ENCODE measurements at places on chromosomes 6 and 20.

DNA sequence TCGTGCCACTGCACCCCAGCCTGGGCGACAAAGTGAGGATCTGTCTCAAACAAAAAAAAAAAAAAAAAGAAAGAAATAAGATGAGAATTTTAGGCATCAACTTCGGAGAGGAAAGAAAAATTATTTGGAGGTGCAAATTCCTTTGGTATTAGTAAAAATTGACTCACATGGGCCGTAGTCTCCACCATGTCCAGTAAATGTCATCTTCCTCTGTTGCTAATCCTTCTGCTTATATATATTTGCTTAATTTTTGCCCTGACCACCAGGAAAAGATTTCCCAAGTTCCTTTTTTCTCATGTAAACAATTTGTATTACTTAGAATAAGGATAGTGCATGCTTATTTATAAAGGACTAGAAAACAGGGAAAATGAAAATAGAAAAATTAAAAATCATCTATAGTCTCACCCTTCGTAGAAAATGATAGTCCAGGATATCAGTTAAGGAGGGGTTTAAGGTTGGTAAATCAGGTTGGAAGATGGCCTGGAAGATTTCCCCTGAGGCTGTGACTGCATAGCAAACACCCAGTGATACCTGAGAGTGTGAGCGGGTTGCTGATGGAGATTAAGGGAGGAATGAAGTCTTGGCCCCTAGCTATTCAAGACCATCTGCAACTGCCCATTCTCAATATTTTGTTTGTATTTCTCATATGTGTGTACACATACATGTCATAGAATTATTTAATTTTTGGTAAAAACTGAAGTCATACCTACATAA, 240.8 kb downstream of the ZNF217 start:
- DNase-seq, result no peak

DNA sequence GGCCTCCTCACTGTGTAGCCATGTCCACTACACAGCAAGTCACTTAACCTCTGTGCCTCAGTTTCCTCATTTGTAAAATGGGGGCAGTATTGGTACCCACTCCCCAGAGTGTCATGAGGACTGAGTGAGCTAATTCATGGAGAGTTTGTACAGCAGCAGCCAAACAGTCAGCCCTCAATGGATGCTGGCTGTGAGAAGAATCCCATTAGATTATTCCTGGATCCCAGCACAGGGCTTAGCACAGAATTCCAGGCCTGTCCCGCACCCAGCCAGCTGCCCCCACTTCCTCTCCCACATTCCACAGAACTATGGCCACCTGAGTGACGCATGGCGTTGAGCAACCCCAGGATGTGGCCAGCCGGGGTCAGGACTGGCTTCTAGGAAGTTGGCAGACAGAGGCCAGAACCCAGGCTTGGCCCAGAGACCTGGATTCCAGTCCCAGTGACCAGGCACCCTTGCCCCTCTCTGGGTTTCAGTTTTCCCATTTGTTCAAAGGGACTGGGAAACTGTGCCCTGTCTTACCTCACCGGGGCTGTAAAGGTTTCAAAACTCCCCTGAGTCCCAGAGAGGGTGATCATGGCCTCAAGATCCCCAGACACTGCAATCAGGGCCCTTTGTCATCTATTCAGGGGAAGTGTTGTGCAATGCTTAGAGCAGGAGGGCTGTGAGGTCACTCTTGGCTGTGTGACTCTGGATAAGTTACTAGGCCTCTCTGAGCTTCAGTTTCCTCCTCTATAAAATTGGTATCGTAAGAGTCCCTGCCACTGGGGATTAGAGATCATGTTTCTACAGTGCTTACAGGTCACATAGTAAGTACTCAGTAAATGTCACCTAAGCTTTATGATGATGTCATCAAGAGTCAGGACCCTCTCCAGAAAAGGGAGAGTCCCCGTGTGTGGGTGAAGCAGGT, 3.0 kb upstream of the TGM2 start:
- no peak for DNase-seq

DNA sequence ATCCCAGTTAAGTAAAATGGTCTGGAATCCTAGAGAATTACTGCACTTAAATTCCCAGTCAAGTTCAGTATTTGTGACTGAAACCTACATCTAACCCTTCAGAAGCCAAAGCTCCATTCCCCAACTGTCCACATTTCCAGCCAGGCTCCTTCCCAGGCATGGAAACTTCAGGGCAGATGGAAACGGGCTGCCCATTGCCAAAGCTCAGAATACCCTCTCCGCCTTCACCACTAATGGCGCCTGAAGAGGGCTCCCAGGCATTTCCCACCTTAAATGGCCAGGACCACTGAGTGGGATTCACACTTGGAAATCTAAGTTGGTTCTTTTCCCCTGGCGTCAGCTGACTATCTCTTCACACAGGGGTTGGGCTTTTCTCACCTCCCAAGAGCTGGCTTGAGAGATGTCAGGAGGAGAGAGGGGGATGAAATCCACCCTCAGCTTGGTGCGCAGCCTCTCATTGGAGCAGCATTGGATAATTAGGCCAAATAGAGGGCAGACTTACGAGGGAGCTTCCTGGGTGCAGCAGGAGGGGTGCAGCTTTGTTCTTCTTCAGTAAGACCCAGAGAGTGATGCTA, 82.9 kb downstream of the ANKRD60 start:
- DNase-seq, result no peak

DNA sequence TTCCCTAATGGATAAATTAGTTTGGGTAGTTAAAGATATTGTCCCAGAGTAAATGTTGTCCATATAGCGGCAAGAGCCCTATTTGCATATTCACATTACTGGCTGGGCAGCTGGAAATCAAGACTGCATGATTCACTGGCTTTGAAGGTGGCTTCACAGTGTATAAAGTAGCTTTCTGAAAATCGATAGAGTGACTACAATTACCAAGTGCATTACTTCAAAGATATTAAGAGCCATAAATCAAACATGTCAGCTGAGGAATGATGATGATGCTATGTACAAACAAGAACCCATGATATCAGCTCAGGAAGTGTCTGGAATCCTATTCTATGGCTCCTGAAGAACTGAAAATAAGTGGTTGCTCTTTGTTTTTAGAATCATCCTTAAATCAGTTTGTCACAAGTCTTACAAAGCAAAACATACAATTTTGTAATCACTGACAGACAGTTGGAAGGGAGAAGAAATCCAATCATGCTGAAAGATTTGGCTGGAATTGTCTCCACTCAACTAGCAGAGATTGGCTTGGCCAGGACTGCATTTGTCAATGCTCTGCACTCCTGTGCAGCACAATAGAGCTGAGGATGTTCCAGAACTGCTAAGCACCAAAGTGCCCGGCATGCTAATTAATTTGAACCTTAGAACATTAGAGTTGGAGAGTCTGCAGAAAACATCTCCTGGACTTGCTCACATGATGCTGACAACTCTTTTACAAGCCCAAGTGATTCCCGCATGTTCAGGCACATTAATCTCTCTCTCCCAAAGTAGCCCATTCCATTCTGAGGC, 77.9 kb upstream of the B3GAT2 start:
- DNase-seq, result no peak

GRCh38 chr6:20805021-20805420, 270.8 kb downstream of the CDKAL1 start:
- DNase-seq, result no peak

All from T-helper 9 cell (primary cell).